ENCODE measurements at places on chromosomes 12 and 14.
A peak's percentile ranks its signal among the peaks of the same experiment; 100 is the strongest.

GRCh38 chr12:3669594-3669993 is 83.3 kb downstream of the CRACR2A start:
- DNase-seq, result no peak

- DNase-seq, result no peak
Measured at GRCh38 chr12:57236201-57236924, 6.9 kb downstream of the SHMT2 start.

GRCh38 chr12:130987151-130987931 is 33.6 kb downstream of the ADGRD1 start:
- no peak for DNase-seq

DNA sequence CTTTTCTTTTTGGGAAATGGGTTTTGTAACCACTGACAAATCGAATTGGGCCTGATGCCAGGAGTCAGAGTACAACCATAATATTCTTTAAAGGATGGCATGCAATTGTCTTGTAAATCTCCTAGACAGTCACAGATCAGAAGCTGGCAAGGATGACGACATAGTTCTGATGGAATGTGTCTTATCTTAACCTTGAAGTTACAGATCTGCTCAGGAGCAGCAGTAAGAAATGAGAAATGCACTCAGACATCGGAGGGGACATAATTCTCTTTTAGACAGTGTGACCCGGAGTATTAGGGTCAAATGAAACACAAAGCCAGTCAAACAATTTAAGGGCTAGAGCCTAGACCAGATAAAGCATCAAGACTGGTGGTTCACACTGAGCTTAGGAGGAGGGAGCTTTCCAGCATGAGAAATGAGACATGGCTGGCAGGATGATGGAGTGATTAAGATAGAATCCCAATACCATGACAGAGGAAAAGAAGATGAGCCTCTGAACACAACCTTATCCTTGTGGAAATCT is 17.5 kb downstream of the CBX5 start:
- DNase-seq, result peak; percentile 64

- peak; percentile 72 for DNase-seq
Measured at GRCh38 chr12:31524791-31525495, 66.0 kb downstream of the DENND5B start.

DNA sequence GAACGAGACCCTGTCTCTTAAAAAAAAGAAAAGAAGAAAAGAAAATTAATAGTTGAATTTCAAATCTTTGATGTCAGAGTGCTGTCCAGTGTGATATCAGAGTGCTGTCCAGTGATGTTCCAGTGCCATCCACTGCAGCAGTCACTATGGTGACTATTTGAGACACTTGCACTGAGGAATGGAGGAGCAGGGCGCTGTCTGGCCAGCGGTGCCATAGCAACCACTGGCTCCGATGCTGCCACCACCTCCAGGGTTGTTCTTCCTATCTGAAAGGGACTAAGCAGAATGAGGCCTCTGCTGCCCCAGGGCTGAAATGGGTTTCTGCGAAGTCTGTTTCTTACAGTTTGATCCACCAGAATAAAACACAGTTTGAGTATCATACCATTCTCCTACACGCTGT is 272.9 kb downstream of the NUAK1 start:
- DNase-seq, result no peak

DNA sequence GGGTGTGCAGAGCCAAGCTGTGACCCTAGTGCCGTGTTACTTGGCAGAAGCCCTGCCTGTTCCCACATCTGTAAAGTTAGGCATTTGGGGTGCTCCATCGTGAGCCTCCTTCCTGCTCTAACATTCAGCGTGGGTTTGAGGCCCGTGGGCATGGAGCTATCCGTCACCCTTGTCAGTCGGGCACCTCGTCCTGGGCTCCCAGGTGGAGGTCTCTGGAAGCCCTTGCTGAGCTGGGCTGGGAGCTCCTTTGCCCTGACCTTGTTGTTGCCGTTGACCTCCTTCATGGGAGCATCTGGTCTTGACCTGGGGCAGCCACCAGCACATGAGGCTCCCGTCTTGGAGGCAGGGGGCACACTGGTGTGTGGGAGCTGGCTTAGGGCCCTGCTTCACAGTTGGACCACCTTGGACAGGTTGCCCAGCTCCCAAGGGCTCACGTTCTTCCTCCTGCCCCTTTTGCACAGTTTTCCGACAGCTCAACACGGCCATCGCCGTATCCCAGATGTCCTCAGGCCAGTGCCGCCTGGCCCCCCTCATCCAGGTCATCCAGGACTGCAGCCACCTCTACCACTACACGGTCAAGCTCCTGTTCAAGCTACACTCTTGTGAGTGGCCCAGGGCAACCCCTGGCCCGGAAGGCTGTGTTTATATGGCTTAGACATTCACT is 18.5 kb downstream of the HIP1R start:
- no peak for DNase-seq

DNA sequence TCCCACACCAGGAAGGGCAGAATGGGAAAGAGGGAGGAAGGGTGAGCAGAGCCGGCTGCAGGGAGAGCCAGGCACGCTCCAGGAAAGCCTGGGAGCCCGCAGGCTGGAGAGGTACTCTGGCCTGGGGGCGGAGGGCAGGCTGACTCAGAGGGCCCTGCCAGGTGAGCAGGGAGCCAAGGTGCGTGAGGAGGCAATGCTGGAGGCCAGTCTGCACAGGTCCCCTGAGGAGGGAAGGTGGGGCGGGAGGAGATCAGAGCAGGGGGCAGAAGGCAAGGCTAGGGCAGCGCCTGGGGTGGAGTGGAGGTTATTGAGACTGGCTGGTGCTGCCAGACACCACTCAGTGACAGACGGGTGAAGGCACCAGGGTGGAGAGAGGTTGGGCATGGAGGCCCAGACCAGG is 385.0 kb downstream of the BCL11B start:
- DNase-seq, result no peak

- no peak for DNase-seq
Measured at GRCh38 chr14:25570483-25570882, 520.5 kb upstream of the STXBP6 start.

- DNase-seq, result peak; percentile 80
Measured at GRCh38 chr12:131912518-131913274, 16.4 kb upstream of the PUS1 start.

- DNase-seq, result no peak
Measured at GRCh38 chr14:102826161-102826560, 48.9 kb downstream of the TRAF3 start.

- DNase-seq, result no peak
Measured at GRCh38 chr12:69324797-69325466, 23.2 kb upstream of the LYZ start.

- DNase-seq, result no peak
Measured at GRCh38 chr12:42484996-42485395, 104.5 kb downstream of the PRICKLE1 start.

GRCh38 chr14:61562321-61563161 is 132.8 kb upstream of the HIF1A start:
- peak; percentile 99 for DNase-seq

DNA sequence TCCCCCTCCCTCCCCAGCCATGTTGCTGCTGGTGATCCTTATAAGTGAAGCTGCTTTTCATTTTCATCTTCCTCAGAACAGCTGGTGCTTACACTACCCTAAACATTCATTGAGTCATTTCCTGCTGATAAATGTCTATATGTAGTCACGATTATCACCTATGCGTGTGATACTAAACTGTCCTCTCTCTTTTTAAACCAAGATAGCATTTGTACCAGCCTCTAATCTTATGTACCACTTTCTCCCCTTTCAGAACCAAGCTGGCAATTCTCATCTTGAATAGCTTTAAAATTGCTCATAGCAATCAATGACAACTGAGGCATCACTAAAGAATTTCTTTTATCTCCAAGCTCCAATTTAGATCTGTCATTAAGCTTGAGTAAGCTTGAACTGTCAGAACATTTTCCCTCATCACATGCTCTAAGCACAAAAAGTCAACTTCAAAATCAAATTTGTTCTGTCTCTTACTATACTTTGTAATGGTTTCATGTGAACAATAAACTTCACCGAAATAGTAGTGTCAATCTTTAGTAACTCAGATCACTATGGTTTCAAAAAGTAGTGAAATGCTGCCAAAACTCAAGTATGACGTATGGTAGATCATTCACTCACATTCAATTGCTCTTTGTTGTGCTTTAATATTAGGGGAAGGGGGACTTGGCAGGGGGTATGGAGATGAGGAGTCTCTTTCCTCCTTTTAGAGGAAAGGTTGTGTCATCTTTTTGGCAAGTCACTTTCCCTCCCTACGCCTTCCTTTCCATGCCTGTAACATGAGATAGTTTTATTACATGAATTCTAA is 178.1 kb upstream of the NOVA1 start:
- peak; percentile 39 for DNase-seq

- no peak for DNase-seq
Measured at GRCh38 chr12:109433618-109434017, 43.5 kb downstream of the KCTD10 start.

DNA sequence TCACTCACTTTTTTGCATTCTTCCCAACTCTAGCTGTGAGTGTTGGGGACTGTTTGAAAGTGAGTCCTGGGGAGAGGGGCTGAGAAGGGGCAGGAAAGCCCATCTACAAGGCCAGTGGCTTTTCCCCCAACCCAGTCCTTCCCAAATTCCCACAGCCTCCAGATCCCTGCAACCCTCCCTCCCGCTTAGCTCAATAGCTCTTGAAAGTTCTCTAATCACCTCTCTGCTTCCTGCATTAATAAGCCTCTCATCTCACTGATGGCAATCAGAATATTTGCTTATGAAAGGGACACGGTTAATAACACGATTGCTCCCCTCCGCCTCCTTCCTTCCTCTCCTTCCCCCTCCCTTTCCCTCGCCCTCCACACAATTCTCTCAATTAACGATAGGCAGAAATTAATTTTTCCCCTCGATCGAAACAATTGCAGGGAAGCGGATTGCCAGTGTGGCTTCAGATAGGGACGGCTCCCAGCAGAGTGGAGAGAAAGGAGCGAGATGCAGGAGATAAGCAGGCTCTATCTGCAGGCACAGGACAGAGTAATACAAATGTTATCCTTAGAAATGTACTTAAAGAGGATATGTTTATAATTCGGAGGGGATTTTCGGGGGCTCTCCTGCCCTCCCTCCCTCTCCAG is 15.1 kb upstream of the GPATCH2L start:
- no peak for DNase-seq

DNA sequence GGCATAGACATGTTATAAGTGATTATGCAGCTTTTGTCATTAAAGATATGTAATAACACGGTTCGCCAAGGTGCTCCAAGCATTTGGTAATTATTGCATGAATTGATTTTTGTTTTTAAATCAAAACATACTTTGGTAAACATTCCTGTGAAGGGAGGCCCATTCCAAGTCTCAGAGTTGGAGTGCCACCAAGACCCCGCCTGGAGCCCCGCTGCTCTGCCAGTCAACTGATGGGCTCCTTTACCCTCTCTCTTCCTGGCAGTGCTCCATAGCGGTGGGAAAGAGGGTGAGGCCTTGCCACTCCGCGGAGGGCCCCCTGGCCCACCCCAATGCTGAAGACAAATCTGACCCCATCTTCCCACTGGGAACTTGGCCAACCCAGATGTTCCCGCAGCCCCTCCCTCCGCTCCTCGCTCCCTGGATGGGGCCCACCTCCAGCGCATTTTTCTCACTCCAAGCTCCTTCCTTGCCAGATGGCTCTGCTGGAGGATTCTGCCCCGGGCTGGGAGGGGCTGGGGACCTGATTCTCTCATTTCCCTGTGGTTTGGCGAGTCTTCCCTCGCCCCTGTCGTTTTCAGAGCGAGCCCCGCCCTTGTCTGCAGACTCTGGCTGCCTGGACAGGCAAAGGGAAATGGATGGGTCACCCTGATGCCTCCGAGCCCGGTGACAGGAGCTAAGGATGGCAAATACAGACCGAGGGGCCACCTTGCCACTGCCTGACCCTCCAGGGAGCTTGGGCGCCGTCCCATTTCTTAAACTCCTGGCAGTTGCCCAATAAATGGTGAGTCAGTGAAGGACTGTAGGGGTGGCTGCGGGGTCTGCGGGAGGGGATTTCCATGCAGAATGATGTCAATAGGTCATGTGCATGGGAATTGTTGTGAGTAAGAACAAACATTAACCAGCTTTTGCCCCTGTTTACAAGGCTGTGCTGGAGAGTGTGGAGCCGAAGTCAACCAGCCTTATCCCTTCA is 9.2 kb upstream of the PAPLN start:
- DNase-seq, result peak; percentile 97

GRCh38 chr12:97960741-97961608 is 498.4 kb downstream of the RMST start:
- DNase-seq, result peak; percentile 1

- DNase-seq, result peak; percentile 10
Measured at GRCh38 chr12:42410340-42410739, 84.4 kb downstream of the PPHLN1 start.

- DNase-seq, result peak; percentile 75
Measured at GRCh38 chr14:35534873-35535482, 1.0 kb downstream of the INSM2 start.

DNA sequence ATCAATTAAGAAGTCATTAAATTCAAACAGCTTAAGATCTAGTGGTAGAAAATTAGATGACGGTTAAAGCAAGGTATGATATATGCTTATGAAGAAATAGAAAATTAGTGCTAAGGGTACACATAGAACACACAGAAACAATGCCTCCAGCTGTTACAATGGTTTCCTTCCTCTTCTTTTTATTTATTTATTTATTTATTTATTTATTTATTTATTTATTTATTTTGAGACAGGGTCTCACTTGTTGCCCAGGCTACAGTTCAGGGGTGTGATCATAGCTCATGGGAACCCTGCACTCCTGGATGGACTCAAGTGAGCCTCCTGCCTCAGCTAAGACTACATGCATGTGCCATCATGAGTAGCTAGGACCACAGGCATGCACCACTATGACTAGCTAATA is 34.9 kb upstream of the PTPRR start:
- no peak for DNase-seq

DNA sequence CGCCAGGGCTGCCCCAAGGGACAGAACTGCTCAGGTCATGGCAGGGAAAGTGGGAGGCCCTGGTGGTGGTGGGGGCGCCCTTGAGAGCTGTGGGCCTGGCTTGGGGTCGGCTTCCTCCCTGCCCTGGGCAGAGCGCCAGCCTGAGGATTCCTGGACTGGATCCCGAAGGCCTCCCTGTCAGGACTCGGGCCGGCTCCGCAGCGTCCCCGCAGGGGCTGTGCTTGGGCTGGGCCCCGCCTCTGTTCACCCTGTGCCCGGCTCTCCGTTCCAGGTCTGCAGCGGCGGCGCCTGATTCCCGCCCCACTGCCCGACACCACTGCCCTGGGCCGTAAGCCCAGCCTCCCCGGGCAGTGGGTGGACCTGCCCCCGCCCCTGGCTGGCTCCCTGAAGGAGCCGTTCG is 39.9 kb downstream of the KIF26A start:
- DNase-seq, result no peak

- no peak for DNase-seq
Measured at GRCh38 chr14:78197051-78197450, 26.9 kb downstream of the NRXN3 start.

GRCh38 chr14:54758041-54758440 is 144.6 kb downstream of the GCH1 start:
- DNase-seq, result no peak

GRCh38 chr14:93239869-93240677 is 33.0 kb downstream of the UBR7 start:
- DNase-seq, result peak; percentile 80
